ENCODE measurements at places on chromosomes 5 and 9.

DNA sequence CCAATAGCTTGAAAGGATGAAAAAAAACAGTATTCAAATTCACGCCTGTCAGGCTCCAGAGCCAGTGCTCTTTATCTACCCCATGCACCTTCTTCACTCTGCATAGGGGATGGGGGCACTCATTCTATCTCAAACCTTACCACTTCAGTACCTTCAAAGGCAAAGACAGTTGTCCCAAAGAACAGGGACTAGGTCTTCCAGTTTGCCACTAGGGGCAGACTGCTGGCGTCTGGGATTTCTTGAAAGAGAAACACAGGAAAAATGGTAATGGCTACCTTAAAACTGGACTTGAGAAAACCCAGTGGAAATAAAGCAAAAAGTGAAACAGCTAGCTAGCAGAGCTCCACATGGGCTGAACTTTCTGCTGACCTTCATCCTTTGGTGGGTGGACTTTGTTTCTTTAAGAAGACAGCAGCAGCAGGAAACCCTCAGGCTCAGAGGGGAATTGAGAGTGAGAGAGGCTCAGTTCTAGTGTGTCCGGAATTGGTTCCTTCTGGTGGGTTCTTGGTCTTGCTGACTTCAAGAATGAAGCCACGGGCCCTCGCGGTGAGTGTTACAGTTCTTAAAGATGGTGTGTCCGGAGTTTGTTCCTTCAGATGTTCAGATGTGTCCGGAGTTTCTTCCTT lies 41.0 kb upstream of the SLC36A1 start:
- no peak for DNase-seq

- no peak for DNase-seq
Measured at GRCh38 chr9:92590377-92590776, 54.6 kb upstream of the ECM2 start.

- no peak for DNase-seq
Measured at GRCh38 chr5:180126716-180127681, 55.4 kb upstream of the RNF130 start.

GRCh38 chr5:158812408-158812807 lies 287.3 kb downstream of the EBF1 start:
- DNase-seq = no peak

DNA sequence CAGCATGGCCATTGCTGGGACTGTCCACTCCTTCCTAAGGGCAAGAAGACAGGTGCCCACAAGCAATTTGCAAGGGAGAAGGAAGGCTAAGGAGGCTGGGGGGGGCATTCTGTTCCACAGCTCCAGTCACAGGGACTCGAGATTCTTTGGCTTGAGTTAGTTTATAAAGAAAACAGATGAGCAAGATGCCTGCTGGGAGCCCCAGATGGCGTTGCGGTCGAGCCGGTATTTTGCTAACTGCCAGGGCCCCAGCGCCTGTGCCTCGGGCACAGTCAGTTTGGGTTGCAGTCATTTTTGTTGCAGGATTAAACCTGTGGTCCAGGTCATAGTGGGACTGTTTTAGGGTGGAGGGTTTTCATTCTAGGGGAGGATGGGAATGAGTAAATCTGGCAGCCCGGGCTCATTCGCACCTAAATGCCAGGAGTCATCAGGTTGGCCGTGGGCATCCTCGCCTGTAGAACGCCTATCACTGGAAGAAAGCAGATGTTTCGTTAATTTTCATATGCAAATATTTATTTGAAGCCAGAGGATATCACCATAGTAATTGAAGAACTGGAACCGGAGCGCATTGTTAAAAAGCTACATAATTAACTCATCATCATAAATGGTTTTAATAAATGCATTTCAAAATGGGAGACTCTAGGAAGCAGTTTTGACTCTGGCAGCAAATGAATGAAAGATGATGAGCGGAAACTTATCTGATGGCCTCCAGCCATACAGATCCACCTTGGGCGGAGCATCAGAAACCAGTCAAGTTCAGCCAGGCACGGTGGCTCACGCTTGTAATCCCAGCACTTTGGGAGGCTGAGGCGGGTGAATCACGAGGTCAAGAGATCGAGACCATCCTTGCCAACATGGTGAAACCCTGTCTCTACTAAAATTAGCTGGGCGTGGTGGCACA lies 87.1 kb upstream of the FCN2 start:
- peak; percentile 60 for DNase-seq

DNA sequence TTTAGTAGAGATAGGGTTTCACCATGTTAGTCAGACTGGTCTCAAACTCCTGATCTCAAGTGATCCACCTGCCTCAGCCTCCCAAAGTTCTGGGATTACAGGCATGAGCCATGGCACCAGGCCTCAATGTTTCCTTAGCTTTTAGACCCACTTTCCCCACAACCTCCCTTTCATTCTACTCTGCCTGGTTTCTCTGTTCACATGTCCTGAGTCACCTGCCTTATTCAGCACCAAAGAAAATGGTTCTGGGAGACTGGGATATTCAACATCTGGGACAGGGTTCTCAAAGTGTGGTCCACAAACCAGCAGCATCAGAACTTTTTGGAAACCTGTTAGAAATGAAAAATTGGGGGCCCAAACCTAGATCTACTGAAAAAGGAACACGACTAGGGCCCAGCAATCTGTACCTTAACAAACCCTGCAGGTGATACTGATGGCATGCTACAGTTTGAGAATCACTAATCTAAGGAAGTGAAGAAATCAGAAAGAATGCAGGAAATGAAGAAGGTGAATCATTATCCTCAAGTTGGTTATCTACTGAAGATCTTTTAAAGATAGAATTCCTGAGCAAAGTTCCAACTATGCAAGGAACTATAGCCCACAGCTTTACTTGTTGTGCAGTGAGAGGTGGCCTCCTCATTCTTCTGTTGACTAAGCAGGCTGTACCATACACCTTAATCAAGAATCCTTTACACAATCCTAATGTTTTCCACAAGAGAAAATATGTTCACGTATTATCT lies 51.8 kb upstream of the CTNNAL1 start:
- no peak for DNase-seq

DNA sequence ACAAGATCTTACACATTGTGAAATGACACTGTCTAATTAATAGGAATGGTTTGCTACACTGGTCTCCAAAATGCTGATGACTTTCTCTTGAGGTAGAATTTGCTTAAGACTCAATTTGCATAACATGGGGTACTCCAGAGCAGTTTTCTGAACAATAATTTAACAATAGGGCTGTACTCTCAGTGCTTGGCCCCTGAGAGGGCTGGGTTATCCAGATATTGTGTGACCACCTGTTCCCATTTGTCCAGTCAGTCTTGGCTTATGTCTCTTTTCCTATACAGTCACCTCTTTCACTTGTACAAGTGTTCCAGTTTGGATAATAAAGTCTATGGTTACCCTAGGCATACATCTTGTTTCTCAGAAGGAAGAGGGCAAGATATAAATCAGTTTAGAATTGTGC lies 17.9 kb downstream of the ZSWIM6 start:
- DNase-seq = no peak

- DNase-seq = no peak
Measured at GRCh38 chr5:170403675-170404074, 14.5 kb upstream of the KCNMB1 start.

- DNase-seq = no peak
Measured at GRCh38 chr5:175452166-175452565, 8.2 kb upstream of the DRD1 start.

DNA sequence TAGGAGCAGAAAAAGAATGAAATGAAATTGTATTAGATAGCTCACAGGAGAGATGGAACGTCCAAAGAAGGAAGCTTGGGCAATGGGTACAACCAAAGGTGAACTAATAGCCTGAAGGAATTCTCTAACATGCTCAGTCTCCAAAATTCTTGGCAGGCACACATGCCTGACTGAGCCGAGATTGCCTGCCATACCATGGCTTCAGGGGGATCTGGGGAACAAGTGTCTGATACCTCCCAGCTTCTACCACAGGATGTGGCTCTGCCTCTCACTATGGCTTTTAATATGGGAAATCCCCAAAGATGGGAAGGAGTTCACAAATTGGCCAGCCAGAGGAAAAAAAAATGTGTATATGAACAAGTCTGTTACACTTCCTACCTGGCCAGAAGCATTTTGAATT lies 3.6 kb upstream of the PALM2AKAP2 start:
- DNase-seq = no peak

GRCh38 chr5:123517476-123517875 lies 5.5 kb downstream of the CSNK1G3 start:
- DNase-seq = no peak

DNA sequence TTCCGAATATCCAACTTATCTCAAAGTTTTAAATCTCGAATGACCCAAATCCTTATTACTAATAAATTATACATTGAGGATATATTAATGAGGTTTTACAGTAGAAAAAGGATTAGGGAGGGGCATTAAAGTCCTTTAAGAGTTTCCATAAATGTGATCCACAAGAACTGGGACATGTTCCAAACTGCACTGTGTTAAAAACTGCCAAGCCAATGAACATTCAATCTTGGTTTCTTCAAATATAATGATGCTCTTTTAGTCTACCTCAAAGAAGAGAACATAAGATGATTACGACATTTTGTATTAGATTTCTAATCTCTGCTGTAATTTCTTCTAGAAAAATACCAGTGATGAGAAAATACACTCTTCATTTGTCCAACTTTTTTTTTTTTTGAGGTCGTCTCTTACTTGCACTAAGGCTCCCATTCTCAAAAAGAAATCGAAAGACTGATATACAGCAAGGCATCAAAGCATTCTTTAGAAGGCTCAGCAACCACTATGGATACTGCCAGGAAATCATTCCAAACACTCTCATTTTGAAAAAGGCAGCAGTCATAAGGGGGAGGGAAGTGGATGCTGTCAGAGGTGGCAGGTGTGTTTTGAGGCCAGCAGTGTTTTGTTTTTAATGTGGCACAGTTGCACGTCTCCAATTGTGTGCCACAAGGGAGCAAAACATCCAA lies 1.7 kb downstream of the PTAR1 start:
- DNase-seq = no peak

- DNase-seq = no peak
Measured at GRCh38 chr5:23026252-23027170, 173.4 kb upstream of the CDH12 start.

DNA sequence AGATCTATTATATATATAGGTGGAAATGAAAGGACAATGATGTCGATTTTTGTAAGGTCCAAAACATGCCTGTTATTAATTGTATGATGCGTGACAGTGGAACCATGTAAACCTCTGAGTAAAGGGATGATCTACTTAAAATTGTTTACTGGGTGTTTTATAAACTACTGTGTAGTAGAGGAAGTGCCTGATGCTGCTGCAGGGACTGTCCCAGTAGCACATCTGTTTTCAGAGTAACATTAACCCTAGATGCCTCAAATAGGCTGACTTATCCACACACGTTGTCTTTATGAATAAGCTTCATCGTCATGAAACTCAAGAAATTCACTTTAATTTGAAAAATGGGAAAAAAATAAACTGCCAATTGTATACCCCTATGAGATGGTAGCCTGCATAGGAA lies 1.7 kb downstream of the CAMK4 start:
- DNase-seq = no peak

DNA sequence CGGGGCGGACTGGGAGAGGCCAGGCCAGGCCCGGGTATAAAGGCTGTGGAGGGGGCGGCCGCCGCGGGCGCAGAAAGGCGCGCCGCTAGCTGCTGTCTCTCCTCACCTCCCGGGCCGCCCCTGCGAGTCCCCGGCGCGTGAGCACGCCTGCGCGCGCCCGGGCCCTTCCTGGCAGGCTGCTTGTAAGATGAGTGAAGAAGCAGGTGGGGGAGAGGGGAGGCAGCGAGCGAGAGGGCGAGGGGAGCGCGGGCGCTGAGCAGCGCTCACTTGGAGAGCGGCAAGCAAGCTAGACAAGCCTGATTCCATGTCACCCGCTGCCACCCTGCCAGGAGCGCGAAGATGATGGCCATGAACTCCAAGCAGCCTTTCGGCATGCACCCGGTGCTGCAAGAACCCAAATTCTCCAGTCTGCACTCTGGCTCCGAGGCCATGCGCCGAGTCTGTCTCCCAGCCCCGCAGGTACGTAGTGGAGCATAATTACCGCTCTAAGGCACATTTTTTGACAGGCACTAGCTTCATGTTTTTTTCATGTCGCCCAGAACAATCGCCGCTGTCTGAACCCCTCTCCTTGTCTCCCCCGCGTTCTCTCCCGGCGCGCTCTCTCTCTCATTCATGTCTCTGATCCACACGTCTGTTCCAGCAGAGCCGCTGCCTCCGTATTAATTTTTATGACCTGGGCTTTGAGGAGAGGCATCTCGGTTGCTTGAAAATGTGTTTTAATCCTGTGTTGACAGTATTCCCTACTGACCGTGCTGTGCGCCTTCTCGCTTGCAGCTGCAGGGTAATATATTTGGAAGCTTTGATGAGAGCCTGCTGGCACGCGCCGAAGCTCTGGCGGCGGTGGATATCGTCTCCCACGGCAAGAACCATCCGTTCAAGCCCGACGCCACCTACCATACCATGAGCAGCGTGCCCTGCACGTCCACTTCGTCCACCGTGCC lies at the start of gene POU4F3:
POU4F3 (plus strand) TSS at position 66 of the 941 bp plus-strand sequence; CDS start at position 340, 274 bp downstream.
- DNase-seq = no peak

- no peak for DNase-seq
Measured at GRCh38 chr9:92631452-92632343, 38.2 kb downstream of the IPPK start.

DNA sequence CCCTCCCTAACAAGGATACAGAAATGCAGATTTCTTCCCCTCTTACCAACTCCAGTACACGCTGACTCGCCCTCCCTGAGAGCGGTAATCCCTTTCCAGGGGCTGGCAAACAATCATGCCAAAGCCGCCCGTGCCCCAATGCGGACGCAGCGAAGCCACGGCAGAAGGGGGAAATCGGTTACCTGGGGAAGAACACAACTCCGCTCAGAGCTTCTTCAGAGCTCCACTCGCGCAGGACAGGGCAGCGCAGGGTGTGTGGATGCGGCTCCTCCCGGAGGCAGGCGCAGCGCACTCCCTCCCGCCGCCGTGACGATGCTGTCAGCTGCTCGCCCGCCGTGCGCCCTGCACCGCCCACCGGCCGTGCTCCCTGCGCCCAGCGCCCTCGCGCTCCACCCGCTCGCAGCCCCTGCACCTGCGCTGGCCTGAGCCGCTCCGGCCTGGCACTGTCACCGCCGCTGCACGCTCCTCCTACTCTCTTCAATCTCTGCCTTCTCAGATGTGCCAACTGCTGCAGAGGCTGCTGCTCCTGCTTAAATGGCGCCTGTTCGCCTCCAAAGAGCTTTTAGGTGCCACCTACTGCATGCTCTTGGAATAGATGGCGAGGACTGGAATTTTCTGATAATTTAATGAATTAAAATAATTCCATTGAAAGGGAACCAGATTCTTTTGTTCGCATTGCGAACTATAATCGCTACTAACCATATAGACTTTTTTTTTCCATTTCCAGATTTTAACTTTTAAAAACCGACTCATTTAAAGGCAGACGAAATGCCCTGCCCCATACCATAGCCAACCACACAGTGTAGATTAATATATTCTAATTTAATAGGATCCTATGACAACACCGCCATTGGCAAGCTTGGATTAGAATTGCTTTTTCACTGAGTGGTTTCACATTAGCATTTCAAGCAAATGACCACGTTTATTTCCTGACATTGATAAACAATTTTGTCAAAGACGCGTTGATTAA lies at the start of gene DIRAS2:
DIRAS2 (minus strand) TSS at position 255 of the 970 bp plus-strand sequence. CDS start 28,997 bp downstream, outside the sequence.
- peak; percentile 6 for DNase-seq

- DNase-seq = no peak
Measured at GRCh38 chr5:143086546-143086907, 316.4 kb downstream of the ARHGAP26 start.

- peak; percentile 19 for DNase-seq
Measured at GRCh38 chr5:87393331-87393730, 19.4 kb downstream of the CCNH start.

All from amniotic stem cell (primary cell).